ENCODE measurements at places on chromosomes 7 and 10. TPM values are rescaled to one million over a fixed set of nuclear protein-coding genes. Genes with fewer than 3 reads are reported as not detected.

PNLIP gene
- not detected for total RNA-seq

FGFR2 gene
- total RNA-seq: 0.36 TPM

COL1A2 gene
- 0.07 TPM for total RNA-seq

TUBAL3 gene
- 0.57 TPM for total RNA-seq

PSAP gene
- 894 TPM for total RNA-seq

SH3PXD2A gene
- 2.0 TPM for total RNA-seq

PON3 gene
- total RNA-seq: 38.2 TPM

ZWINT gene
- 81.0 TPM for total RNA-seq

GPR15LG gene
- total RNA-seq: not detected

PRSS37 gene
- total RNA-seq: not detected

CFAP43 gene
- total RNA-seq: 0.17 TPM

Data from A549 treated with CORT108297 at 1 μM for 4 hours (cell line).